ENCODE measurements at places on chromosomes 4 and X.

DNA sequence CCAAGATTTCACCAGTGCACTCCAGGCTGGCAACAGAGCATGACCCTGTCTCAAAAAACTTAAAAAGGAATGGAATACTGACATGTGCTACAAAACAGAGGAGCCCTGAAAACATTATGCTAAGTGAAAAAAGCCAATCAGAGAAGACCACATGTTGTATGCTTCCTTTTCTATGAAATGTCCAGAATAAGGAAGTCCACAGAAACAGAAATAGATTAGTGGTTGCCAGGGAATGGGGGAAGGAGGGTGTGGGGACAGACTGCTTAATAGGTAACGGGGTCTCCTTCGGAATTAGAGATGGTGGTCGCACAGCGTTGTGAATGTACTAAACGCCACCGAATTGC is 30.1 kb upstream of the KIAA0232 start:
- DNase-seq = no peak

GRCh38 chr4:1154523-1155182 is 17.7 kb downstream of the SPON2 start:
- DNase-seq = no peak

DNA sequence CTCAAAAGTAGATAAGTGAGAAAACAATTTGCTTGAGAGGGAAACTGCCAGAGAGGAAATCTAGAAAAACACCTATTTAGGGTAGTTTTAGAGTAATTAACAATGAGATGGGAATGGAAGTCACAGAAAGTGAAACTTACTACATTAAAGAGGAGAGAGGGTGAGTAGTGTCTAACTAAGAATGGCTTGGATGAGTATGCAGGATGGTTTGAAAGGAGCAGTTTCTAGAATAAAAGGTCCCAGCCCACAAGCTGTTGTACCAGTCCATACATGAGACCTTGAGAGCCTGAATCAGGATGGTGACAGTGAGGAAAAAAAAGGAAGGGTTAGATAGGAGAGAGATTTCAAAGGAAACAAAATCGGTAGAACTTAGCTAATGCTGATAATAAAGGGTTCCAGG is 1.3 kb downstream of the GAR1 start:
- DNase-seq = no peak

DNA sequence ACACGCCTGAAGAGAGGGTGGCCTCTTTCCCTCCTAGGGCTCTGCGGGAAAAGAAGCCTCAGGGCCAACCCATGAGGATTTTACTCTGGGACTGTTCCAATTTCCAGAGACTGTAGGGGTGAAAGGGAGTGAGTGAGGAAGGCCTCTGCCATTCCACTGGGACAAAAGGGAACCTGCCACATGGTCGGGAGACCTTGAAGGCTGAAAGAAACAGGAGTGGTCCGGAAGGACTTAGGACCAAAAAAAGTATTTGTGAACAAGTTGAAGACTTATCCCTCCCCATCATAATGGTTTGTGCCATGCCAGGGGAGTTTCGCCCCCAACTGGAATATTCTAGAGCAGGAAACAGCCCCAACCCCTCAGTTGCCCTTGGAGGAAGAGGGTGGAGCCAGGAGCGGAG is at the start of gene TEX13B:
Gene TEX13B (minus strand): TSS at position 15 of the 400 bp plus-strand sequence. CDS start 243 bp downstream, outside the sequence.
- DNase-seq = no peak

- no peak for DNase-seq
Measured at GRCh38 chrX:54597728-54598127, 67.7 kb downstream of the GNL3L start.
